ENCODE measurements at places on chromosomes 1 and 21. TPM values are rescaled to one million over a fixed set of nuclear protein-coding genes. Genes with fewer than 3 reads are reported as not detected.

DNA sequence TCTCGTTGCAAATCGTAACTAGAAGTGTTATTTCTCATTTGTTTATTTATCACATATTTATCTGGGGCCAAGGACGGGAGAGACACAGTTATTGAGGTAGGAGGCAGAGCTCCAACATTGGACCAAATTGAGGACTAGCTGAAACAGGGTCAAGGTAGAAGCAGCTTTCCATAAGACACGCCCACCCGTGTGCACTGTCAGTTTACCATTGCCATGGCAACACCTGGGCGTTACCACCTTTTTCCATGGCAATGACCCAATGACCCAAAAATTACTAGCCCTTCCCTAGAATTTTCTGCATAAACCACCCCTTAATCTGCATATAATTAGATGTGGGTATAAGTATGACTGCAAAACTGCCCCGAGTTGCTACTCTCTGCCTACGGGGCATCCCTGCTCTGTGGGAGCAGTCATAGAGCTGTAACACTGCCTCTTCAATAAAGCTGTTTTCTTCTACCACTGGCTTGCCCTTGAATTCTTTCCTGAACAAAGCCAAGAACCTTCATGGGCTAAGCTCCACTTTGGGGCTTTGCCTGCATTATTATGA lies 72.7 kb downstream of the FBXO2 start:
- DNase-seq, result no peak

GRCh38 chr1:31783846-31784245 lies 19.7 kb upstream of the ADGRB2 start:
- no peak for DNase-seq

Gene RGS13
- not detected for total RNA-seq

- DNase-seq, result no peak
Observed at GRCh38 chr1:61318319-61319125, 236.2 kb downstream of the NFIA start.

DNA sequence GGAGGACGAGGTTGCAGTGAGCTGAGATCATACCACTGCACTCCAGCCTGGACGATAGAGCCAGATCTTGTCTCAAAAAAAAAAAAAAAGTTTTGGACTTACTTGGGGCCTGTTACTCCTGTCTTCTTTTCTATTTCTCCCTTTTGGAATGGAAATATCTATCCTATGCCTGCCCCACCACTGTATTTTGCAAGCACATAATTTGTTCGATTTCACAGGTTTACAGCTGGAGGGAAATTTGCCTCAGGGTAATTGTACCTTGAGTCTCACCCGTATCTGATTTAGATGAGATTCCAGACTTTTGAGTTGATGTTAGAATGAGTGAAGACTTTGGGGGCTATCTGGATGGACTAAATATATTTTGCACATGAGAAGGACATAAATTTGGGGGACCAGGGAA lies 8.5 kb downstream of the TEX46 start:
- DNase-seq, result no peak

DNA sequence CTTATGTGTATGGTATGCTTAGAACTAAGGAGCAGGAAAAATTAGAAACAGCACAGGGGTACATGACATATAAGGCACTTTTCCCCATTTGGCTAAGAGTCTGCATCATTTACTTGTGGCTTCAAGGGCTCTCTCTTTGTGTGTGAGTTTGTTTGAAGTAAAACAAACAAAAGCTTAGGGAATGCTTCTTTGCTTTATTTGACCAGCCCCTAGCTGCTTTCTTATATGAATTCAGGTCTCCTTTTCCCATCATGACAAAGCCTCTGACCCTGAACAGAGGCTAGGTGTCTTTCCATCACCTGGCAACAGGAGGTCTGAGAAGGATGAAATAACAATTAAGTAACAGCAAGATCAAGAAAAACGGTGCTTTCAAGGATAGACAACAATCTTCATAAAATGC lies 643.8 kb upstream of the ADGRL2 start:
- no peak for DNase-seq

GRCh38 chr1:74245168-74245772 lies 10.1 kb downstream of the TNNI3K start:
- no peak for DNase-seq

Data from HCT116 (cell line).